AG20443 (cell line): ENCODE measurements at places on chromosomes 3 and 15.

DNA sequence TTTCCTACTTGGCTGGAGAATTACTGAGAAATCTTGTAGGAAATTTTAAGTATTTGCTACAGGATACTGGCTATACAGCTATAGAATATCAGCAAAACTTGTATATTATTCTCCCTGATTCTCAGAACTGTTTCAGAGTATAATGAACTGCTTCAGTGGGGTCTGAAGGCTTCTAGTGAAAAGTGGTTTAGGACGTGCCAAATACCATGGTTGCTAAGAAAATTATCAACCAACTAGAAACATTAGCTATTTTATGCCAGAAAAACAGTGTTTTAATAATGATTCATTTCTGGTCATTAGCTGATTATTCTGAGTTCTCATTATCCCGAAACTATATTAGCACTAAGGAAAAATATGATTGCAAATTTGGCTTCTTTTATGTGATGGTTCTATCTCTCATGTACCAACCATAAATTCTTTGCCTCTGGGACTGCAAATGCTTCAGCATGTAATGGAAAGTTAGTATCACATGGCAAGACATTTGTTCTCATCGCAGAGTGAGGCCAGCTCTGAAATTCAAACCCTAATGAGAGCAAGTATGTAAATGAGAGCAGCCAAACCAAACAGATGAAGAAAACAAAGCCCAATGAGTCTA, 11.0 kb upstream of the TSC22D2 start:
- DNase-seq: peak; percentile 14

DNA sequence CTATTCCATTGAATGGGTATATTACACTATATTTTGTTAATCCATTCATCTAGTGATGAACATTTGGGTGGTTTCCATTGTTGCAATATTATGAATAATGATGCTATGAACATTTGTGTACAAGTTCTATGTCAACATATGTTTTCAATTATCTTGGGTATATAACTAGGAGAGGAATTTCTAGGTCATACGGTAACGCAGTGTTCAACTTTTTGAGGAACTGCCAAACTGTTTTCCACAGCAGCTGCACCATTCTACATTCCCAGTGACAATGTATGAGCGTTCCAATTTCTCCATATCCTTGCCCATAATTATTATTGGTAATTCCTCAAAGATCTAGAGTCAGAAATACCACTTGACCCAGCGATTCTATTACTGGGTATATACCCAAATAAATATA, 24.1 kb upstream of the RORA start:
- no peak for DNase-seq

GRCh38 chr15:63948971-63949370, 97.3 kb downstream of the DAPK2 start:
- no peak for DNase-seq

DNA sequence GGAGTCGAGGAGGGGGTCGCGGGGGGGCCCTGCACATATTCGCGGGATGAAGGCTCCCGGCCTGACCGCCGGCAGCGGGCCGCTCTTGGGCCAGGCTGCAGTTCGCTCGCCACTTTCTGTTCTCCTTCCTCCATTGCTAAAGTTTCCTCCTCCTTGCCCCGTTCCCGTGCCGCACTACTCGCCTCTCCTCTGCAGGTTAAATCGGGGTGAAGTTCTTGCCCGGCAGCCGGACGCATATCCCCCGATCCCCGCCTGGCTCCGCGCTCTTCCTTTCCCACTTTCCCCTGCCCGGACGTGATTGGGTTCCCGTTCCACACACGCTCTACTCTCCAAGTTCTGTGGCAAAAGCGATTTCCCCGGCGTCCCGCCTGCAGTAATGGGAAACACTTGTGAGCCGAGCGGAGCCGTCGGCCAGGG, 556 bp downstream of the CRYBG3 start:
- DNase-seq: peak; percentile 73

DNA sequence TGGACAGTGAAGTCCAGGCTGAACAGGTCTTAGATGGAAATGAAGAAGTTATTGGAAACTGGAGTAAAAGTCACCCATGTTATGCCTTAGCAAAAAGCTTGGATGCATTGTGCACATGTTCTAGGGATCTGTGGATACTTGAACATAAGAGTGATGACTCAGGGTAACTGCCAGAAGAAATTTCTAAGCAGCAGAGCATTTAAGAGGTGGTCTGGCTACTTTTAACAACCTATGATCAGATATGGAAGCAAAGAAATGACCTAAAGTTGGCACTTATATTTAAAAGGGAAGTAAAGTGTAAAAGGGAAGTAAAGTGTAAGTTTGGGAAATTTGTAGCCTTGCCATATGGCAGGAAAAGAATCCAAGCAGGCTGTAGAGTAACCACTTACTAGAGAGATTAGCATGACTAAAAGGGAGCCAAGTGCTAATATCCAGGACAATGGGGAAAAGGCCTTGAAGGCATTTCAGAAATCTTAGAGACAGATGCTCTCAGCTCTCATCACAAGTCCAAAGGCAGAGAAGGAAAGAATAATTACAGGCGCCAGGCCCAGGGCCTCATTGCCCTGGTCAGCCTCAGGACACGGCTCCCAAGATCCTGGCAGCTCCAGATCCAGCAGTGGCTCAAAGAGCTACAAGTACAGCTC, 73.9 kb upstream of the KCNH8 start:
- no peak for DNase-seq

DNA sequence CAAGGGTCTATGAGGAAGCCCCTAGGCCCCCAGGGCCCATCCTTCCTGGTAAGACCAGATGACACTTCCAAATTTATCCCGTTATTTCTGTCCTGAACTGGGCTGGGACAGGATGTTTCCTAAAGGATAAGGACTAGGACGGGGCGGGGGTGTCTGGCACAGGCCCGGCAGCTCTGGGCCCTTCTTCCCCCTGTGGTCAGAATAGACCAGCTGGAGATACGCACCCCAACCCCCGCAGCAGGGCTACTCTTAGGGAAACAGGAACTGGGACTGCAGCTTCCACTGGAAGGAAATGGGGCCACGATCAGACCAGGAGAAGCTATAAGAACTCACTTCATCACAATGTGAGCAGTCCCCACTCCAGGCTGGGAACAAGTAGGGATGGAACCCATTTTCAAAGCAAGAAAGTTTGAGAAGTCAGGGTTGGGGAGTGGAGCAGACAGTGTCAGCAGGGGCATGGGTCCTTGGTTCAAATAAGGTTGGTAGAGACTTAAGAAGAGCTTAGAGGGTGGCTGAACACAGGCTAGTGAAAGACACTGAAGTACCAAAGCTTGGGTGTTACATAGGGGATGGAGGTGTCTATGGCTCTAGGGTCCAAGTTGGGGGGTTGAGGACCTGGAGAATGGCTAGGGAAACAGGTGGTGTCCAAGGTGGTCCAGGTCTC, 1.1 kb downstream of the NCKIPSD start:
- DNase-seq: peak; percentile 37

GRCh38 chr3:109336291-109336861, 970 bp downstream of the DPPA4 start:
- DNase-seq: peak; percentile 30

DNA sequence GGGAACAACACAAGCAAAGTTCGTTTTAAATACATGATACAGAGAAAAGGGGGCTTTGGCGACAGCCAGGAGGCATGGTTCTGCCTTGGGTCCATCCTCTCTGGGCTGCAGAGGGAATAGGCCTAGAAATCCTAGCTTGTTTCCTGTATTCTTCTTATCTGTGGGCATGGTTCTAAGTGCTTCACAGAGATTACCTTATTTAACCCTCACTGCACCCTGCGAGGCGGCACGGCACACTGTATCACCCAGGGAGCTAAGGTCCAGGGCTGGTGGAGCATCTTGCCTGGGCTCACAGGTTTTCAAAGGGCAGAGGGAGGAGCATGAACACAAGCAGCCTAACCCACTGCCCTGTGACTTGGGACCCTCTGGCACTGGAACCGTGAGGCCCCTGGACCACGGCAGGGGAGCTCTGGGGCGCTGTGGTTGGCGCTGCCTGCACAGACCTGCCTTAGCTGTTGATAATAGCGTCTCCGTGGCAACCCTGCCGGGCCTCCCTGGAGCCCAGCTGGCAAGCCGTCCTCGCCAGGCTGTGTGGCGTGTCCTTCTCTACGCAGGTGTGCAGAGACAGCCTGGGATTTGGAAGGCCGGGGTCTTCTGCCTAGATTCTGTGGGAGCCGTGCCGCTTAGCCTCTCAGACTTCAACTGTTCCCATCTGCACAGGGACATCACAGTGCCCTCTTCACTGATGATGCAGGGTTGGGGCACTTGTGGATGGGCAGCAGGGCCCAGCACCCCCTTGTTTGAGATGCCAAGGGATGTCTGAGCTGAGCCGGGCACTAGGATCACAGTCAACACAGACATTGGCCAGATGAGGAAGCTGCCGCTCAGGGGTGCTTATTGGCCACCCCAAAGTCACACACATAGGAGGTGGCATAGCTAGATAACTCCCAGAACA, 154.6 kb upstream of the TLE3 start:
- DNase-seq: no peak

DNA sequence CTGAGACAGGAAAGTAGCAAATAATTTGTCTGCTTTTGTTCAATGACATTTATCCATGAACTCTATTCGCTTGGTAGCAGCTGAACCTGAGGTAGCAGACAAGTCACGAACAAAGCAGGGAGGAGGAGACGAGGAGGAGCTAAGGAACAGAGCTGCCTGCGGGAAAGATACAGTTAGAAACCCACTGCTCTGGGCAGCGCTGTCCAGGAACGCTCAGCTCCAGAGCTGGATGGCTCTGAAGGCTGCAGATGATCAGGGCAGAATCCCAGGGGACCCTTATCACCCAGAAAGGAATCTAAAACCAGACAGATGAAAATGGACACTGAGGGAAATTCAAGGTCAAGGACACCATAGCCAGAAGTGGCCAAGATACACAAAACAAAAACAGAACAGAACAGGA, 257.8 kb downstream of the CD47 start:
- no peak for DNase-seq

GRCh38 chr3:32405711-32406323, 14.2 kb downstream of the CMTM7 start:
- DNase-seq: no peak

GRCh38 chr3:52441772-52442332, 3.1 kb downstream of the SEMA3G start:
- DNase-seq: no peak
